ENCODE measurements at places on chromosomes 1 and 21. TPM values are rescaled to one million over a fixed set of nuclear protein-coding genes. Genes with fewer than 3 reads are reported as not detected.
A peak's percentile ranks its signal among the peaks of the same experiment; 100 is the strongest.

- no peaks in the 10 kb centered on the region for H3K36me3 ChIP-seq
- no peak overlapping the region for H3K4me3 ChIP-seq
- H3K4me1 ChIP-seq, result peaks cover 5% of the 10 kb centered on the region
- no peak overlapping the region for H3K27ac ChIP-seq
- H3K27me3 ChIP-seq, result no peaks in the 10 kb centered on the region
- DNase-seq, result no peak
Observed at GRCh38 chr1:166119471-166119965, 47.3 kb downstream of the FAM78B start.

The S100B gene
- 0.54 TPM for total RNA-seq

DNA sequence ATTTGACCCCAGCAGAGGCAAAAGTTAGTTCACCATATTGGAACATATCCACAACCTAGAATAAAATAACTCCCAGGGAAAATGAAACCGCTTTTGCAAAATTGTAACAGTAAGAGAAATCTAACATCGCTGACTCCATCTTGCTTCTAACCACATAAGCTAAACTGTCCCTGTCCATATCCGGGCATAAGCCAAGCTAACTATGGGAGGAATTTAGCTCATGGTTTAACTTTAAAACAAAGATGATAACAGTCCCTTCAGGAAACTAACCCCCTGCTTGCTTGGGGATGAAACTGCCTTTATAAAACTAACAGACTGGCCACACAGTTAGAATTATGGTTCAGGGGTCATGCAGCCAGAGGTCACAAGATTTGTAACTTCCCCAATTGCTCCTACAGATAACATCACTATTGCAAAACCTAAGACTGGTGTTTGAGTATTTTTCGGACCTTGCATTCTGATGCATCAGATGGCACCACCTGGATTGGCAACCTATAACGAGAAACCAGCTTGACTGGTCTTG lies 46.3 kb downstream of the TESK2 start:
- H3K27me3 ChIP-seq, result no peaks in the 10 kb centered on the region
- no peak overlapping the region for H3K27ac ChIP-seq
- H3K4me3 ChIP-seq, result no peak overlapping the region
- no peak for DNase-seq
- no peaks in the 10 kb centered on the region for H3K36me3 ChIP-seq
- H3K4me1 ChIP-seq, result no peaks in the 10 kb centered on the region

DNA sequence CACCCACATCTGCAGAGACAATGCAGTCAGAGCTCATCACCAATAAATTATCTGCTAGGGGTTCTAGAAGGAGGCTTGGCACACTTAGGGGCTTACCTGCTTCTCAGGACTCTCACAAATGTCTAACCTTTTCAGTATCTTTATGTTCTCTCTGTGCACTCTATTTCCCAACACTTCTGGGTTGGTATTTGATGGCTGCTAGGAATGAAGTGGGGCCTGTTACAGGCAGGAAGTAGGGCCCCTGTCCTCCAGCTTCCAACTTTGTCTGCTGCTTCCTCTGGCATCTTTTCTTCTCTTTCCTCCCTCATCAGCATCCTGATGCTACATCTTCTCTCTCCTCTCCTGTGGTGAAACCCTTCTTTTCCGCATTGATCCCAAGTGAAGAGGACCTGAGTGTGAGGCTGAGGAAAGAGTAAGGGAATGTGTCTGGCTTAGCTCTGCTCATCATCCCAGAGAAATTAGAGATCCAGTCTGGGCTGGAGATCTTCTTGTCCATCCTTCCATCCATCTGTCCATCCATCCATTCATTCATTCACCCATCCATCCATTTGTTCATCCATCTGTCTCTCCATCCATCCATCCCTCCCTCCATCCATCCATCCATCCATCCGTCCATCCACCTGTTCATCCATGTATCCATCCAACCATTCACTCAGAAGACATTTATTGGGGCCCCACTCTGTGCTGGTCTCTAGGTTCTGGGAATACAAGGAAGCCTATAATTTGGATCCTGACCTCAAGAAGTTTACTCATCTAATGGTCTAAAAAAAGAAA lies 2.9 kb upstream of the CSRP1 start:
- H3K27me3 ChIP-seq, result peaks cover 15% of the 10 kb centered on the region
- DNase-seq, result no peak
- peak overlapping the region; percentile 4 for H3K4me3 ChIP-seq
- H3K4me1 ChIP-seq, result peaks cover 58% of the 10 kb centered on the region
- no peak overlapping the region for H3K27ac ChIP-seq

DNA sequence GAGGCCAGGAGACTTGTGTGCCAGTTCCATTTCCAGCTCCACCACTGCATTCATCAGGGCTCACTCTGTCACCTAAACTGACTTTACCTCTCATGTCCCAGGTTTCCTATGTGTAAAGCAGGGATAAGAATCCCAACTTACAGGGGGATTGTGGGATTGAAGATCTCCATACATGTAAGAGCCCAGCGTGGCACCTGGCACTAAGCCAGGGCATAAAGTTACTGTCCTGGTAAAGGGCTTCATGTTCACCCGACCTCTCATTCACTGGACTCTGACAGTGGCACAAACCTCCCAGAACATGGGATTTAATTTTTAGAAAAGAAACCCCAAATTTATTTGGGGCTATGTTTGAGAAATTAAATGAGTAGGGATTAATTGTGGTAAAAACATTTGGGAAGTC lies 8.9 kb upstream of the IGFN1 start:
- H3K4me3 ChIP-seq, result no peak overlapping the region
- no peak for DNase-seq
- H3K27me3 ChIP-seq, result peaks cover 4% of the 10 kb centered on the region
- H3K36me3 ChIP-seq, result no peaks in the 10 kb centered on the region

The ANKRD35 gene
- total RNA-seq, result not detected

GRCh38 chr1:1757422-1758058 lies 20.7 kb downstream of the NADK start:
- H3K27ac ChIP-seq, result peak overlapping the region; percentile 67
- H3K36me3 ChIP-seq, result peaks cover 32% of the 10 kb centered on the region
- DNase-seq, result no peak

The TRNP1 gene
- total RNA-seq, result 4.2 TPM

DNA sequence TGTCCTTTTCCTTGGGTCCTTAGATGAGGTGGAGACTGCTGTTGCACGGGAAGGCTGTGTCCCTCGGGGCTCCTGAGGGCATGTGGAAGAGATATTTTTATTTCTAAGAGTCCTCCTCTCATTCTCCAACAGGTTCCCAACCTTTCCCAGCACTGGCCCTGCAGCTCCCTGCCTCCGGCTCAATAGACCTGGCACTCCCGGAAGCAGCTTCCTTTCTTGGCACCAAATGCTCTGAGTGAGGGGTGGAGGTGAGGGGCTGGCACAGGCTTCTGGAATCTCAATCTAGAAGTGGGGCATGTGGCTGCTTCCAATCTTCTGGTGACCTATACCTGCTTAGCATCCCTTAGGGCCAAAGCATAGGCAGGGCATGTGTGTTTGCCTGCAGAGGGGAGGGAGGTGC lies 4.5 kb downstream of the ETV3L start:
- no peak overlapping the region for H3K27ac ChIP-seq
- no peak overlapping the region for H3K4me3 ChIP-seq
- peaks cover 6% of the 10 kb centered on the region for H3K27me3 ChIP-seq
- H3K36me3 ChIP-seq, result no peaks in the 10 kb centered on the region
- peaks cover 3% of the 10 kb centered on the region for H3K4me1 ChIP-seq

DNA sequence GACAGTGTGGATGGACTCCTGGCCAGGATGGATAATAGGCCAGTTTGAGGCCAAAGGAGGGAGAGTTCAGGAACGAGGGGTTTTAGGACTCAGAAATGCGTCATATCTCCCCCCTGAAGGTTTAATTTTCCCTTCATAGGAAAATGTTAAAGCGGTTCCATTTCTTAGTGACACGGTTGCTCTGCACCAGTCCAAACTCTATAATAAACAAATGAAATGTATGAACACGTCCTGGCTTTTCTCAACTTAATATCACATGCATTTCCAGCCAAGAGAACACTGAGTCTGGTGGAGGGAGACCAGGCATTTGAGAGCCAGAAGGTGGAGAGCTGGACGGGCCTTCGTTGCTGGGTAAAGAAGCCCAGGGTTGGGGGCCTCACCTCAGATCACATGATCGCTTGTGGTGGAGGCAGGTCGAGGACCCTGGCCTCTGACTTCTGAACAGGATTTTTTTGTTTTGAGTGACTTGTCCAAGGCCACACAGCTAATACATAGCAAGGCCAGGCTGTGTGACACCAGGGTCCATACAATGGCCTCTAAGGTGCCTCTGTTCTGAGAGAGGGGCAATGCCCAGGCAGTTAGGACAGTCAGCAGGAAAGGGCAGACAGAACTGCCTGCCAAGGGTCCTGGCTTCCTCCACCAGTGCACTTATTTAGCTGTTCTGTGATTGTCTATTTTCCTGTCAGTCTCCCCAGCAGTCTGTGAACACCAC lies 11.4 kb downstream of the SLC1A7 start:
- no peak overlapping the region for H3K4me3 ChIP-seq
- H3K27ac ChIP-seq, result no peak overlapping the region
- H3K4me1 ChIP-seq, result no peaks in the 10 kb centered on the region
- no peak for DNase-seq
- H3K36me3 ChIP-seq, result no peaks in the 10 kb centered on the region

GRCh38 chr1:231364192-231364591 lies 26.1 kb downstream of the SPRTN start:
- no peaks in the 10 kb centered on the region for H3K27me3 ChIP-seq
- no peak for DNase-seq
